ENCODE measurements at places on chromosomes 7 and 10.

- peak; percentile 8 for DNase-seq
These were observed 83.0 kb downstream of the SGMS1 start for GRCh38 chr10:50540826-50541122.

GRCh38 chr10:62399211-62399610, 25.0 kb downstream of the ZNF365 start:
- DNase-seq: no peak

DNA sequence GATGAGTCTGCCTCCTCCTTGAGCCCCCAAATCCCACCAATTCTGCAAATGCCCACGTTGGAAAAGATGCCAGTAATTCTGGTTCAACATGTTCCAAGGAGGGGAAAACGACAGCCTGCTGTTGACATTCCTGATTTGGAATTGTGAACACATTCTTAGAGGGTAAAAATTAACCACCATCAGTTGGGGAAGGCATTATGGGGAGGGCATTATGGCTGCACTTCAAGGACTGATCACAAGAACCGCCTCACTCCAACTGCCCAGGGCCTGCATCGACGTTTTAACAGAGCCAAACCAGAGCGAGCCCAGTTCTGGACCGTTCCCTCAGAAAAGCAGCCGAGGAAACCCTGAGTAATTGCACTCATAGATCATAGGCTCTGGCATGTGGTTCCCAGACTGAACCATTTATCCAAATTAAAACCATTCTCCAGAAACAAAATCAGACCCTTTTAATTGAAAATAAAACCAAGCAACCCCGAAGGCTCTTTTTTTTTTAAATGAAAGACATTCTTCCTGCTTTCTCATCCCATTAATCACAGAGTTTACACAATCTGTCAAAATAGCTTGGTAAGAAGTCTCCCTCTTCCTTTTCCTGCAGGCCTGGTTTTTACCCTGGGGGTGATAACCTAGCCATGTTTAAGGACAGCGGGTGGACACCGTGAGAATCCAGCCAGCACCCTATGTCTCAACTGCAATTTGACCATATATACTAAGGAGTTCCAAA, 8.0 kb downstream of the TNS3 start:
- DNase-seq: no peak

GRCh38 chr10:23363793-23364135, 19.2 kb upstream of the C10orf67 start:
- DNase-seq: no peak

DNA sequence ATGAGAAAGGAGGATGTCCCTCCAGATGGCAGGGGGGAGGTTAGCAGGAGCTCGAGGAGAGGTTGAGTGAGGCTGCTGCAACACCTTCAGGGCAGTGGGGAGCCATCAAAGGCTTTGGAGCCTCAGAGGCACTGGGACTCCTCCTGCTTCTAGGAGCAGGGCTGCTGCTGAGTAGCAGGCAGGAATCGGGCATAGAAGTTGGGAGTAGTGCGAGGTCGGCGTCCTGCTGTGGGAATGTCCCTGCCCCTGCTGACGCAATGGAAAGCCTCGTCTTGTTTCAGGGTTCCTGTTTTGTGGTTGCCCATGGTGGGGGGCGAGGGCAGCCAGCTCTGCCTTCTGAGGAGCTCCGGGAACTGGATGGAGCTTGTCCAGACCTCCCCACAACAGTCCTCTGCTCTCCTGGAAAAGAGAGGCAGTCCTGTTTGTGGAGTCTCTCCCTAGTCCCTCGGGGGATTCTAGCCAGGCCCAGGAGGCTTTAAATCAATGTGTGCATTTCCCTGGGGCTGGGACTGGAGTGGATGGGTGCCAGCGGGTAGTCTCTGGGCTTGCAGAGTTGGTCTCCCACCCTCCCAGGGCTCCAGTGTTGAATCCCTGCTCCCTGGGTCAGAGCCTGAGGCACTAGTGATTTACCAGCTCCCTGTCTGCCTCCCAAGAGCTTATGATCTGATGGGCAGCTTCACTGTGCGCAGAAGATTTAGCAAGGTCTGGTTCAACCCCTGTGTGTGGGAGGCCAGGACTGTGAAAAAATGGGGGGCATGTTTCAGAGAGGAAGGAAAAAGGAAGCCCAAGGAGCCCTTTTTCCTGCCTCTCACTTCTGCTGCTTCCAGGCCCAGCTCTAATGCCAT, 98.7 kb upstream of the PPIF start:
- DNase-seq: no peak

- DNase-seq: no peak
These were observed 144.4 kb upstream of the PTER start for GRCh38 chr10:16292366-16292765.

- no peak for DNase-seq
These were observed 3.7 kb upstream of the HNRNPH3 start for GRCh38 chr10:68327889-68328786.

DNA sequence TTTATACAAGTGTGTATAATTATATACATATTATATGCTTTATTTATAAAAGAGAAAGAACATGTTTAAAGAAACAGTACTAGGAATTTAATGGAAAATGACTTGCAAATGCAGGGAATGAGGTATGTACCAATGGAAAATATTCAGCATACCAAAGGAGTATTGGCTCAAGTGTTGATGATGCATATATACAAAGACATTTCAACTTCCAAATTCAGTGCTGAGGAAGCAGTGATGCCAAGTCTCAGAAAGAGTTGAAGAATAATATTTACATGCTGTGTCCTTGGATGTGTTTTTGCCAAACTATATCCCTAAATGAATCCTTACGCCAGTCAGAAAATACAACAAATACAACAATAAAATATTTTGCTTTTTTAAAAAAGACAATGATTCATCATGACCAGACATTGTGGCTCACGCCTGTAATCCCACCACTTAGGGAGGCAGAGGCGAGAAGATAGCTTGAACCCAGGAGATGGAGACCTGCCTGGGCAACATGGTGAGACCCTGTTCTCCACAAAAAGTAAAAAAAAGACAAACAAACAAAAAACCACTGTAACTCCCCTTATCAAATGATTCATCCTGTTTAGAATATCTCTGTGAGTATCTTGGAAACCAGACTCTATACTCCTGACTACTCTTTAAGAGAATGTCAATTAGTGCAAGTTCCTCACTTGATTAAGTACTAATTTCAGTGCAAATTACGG, 157.2 kb downstream of the CHRM2 start:
- no peak for DNase-seq

GRCh38 chr7:148553979-148554378, 36.6 kb upstream of the C7orf33 start:
- DNase-seq: no peak

DNA sequence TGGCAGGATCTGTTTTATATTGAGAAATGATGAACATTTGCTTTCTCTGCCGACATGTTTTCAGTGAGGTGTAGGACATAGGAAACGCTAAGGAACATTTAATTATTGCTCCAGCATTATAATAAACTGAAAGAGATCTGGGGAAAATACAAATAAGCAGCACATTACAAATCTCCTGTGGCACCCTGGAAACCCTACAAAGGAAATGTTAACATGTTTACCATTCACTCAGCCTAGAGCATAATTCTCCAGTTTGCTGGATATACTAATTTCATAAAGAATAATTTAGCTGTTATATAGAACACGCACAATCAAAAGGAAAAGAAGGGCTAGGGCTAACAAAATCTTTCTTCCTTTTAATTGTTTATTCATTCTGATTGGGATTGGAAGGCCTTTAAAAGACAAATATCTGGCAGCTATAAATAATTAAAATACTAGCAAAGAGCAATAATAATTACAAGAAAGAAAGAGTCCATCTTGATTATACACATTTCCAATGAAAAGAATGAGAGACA, 299.4 kb downstream of the CRPPA start:
- DNase-seq: no peak

- DNase-seq: no peak
These were observed 324.1 kb downstream of the LRMDA start for GRCh38 chr10:75755528-75755927.

DNA sequence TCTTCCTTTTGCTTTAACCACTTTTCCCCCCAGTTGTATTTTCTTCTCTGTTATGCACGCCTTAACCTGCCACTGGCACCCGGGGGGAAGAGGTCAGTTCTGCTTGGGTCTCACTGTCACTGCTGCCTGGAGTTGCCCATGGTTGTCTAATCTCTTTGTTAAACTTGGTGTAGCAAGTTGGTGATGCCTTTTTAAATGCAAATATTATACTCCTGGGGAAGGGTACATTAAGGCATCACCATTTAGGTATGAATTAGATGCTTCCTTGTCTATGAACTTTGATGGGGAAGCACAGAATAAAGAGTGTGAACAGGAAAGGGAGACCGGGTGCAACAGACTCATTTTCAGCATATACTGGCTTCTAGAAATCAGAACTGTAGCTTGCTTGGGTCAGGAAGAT, 9.1 kb upstream of the SORCS3 start:
- no peak for DNase-seq

DNA sequence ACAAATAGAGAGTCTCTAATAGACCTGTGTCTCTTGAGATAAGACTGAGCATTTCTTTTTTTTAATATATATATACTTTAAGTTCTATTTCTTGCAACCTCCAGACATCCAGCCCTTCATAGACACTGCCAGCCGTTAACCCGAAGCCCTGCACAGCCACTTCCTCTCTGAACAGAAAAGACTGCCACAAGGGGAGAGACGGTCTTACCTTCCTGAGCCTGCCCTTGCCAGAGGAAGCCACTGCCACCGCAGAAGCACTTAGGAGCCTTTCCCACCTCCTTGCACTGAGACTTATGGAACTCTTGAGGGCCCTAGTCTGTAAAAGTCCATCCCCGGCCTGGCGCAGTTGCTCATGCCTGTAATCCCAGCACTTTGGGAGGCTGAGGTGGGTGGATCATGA, 31.8 kb upstream of the PRSS1 start:
- DNase-seq: no peak

DNA sequence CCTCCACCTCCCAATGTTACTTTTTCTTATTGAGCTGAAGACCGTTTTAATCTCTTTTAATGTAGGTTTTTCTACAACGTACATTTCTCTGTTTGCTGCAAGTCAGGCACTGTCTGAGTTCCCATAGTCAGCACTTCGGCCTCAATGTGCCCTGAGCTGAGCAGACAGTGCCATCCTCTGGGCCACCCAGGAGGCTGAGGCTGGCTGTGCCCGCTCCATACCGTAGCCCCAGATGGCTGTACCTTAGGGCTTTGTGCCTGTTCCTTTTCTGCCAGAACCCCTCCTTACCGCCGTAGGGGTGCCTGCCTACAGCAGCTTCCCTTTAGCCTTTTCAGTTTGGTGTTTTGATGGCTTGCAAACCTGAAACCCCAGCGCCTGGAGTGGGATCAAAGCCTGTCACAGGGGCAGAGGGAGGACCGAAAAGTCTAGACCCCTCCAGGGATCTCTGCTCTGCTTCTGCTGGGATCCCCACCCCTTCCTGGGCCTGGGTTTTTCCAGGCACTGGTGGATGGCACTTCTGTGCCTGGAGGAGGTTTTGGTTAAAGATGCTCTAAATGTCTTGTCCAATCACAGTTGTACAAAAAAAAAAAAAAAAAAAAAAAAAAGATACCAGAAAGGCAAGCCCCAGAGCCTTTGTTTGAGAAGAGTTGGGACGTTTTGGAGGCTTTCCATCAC, 9.0 kb downstream of the AGAP3 start:
- DNase-seq: no peak

DNA sequence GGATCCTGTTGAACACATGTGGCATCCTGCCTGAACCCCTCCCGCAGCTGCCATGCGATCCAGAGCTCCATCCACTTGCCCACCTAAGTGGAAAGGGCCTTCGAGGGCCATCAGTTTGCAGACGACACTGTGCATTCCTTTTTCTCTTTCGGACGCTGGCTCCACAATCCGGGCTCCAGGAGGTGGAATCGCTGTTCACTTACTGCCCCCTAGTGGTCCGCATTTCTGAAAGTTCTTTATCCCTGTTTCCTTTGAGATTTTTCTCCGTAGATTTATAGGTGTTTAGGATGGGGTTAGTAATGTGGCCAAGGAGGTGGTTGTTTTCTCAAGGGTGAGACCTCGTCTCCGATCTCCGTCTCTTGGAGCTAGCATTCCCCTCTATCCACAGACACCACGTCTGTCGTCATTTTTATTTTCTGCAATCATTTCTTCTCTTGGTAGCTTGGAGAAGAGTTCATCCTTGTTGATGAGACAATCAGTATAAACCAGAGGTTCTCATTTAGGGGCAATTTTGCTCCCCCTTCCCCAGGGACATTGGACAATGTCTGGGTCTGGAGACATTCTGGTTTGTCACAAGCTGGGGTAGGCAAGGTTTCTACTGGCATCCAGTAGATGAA, 204.6 kb downstream of the ARHGAP21 start:
- DNase-seq: peak; percentile 60

- DNase-seq: no peak
These were observed 103.9 kb upstream of the POT1 start for GRCh38 chr7:125033506-125033905.

GRCh38 chr10:69936091-69936490, 116.6 kb upstream of the MACROH2A2 start:
- DNase-seq: no peak

- no peak for DNase-seq
These were observed 66.1 kb downstream of the FOXL3 start for GRCh38 chr7:356087-356486.

DNA sequence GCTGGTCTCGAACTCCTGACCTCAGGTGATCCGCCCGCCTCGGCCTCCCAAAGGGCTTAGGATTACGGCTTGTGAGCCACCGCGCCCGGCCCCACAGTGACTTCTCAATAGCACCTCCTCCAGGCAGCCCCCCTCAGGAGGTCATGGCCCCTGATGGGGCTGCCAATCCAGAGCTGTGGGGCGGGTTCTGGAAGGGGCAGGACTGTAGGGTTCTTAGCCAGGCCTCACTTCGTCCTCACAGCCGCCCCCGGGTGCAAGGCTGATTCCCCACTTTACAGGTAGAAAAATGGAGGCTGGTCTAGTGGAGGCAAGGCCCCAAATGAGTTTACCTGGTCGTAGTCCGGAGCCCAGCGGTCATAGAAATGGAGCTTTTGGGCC, 638 bp downstream of the METTL27 start:
- DNase-seq: no peak

GRCh38 chr7:4745971-4746919, 29.2 kb upstream of the AP5Z1 start:
- peak; percentile 44 for DNase-seq

- no peak for DNase-seq
These were observed 17.7 kb upstream of the ZNRF2 start for GRCh38 chr7:30266686-30267085.

DNA sequence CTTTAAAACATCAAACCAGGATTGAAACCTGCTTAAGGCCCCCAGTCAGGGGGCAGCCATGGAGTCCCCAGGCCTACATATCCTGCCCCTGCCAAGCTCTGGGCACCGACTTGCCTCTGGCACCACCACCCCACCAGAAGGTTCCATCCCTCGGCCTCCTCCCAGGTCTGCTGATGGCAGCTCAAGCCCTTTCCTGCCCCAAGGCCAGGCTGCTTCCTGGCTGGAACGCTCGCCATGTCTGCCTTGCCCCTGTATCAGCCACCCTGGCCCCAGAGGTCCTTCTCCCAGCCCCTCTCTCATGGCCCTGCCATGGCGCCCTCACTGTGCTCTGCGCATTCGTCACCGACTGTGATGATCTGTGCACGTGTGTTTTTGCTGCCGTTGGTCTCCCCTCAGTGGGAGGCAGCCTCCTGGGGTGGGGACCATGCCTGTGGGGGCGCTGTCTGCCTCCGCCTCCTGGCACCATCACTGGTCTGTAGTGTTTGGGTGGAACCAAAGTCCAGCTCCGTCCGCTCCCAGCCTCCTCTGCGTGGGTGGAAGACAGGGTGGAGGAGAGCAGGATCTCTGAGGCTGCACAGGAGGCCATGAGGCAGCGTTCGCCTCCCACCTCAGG, 3.2 kb downstream of the DPYSL4 start:
- DNase-seq: no peak

All from activated CD4-positive, alpha-beta T cell treated with anti-CD3 and anti-CD28 coated beads, Interleukin-2, amount 50 U/mL, for 48 hours (primary cell).